ENCODE measurements at places on chromosomes 5 and 9.

DNA sequence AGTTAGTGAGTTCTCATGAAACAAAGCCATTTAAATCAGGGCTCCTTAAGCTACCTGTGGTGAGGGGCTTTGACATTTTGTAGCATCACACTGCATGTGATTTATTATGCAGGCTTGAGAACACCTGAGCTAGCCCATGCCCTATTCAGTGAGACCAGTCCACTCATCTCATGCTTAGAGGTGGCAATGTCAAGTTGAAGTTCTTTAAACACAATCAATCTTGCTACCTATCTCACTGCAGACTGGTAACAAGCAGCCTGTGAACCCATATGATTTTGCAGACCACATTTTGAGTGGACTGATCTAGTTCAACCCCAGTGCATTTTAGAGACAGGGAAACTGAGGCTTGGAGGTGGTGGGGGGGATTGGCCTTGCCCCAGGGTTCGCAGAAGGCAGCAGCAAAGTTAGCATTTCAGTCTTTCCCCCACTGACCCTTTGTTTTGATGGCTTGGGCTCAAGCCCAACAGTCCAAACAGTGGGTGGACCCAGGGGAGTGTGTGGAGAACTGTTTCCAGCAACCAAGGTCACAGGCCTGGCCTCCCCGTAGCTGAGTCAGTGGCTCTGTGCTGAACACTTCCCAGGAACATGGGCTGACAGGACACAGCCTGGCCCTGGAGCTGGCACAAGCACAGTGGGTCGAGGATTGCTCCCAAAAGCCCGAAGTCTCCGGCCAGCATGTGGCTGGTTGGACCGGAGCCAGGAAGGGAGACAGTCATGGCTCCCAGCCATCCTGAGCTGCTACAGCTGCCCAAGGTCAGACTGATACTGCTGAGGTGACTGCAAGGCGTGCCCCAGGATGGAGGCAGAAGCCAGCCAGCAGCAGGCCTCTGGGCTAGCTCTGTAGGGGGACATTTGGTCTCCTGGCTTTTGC lies 95.3 kb downstream of the RGS3 start:
- no peak for DNase-seq

DNA sequence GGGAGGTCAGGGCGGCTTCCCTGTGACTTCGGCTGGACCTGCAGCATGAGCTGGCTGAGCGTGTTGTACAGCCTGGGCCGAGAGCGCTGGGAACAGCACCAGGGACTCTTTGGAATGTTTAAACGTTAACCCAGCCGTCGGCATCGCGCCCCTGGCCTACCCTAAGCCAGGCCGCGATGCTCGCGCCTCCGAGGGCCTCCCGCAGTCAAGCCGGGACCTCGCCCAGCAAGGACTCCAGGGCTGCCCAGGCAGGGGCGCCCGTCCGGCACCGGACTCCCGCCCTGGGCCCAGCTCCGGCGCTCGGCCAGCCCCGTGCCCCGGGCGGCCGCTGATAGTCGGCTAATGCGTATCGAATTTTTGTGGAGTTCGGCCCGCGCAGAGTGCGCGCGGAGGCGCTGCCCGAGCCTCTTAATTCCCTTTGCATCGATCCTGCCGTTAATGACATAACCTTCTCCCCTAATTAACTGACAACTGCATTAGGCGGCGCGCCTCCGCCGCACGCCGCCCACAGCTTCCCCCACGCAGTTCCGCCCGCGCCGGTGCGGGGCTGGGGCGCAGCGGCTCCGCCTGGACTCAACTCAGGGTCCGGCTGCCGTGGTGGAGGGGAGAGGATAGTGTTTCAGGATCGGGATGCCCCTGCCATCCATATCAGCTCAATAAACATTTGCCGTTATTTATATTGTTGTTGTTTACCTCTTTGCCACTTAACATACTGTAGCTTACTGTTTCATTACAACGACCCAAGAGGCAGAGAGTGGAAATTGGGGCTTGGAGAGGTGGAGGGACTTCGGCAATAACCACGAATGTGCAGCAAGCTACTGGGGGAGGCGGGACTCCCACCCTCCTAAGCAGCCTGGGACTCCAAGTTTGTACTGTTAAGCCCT lies 28.8 kb upstream of the CDC23 start:
- no peak for DNase-seq

GRCh38 chr9:38088006-38088925 lies 19.2 kb upstream of the SHB start:
- peak; percentile 62 for DNase-seq

DNA sequence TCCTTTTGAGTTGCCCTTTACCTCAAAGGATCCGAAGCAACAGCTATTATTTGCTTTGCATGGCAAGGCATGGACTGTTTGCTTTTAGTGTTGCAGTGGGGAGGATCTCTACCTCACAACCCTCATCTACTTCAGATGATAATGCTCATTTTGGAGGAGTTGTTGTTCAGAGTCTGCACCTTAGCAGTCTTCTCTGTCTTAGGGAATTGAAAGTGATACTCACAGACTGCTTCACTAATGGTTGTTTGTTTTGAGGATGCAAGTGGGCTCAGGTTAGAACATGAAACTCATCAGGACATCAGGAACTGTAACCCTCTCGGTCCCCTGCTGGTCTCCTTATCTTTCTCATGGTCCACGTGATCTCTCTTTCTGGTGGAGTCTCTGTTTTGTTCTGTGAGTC lies 172.9 kb upstream of the ANKH start:
- no peak for DNase-seq

- no peak for DNase-seq
Observed at GRCh38 chr5:75306746-75307145, 30.3 kb upstream of the HMGCR start.

- no peak for DNase-seq
Observed at GRCh38 chr5:143390941-143391340, 12.5 kb downstream of the NR3C1 start.
